Pulmonary artery endothelial cell (primary cell): ENCODE measurements at places on chromosomes 1 and 21. TPM values are rescaled to one million over a fixed set of nuclear protein-coding genes. Genes with fewer than 3 reads are reported as not detected.

HES4 gene
- 9.1 and 17.8 TPM in 2 replicates for total RNA-seq

FAM78B gene
- 0.13 and 0.49 TPM in 2 replicates for total RNA-seq

DCLRE1B gene
- total RNA-seq, result 3.4 and 3.9 TPM in 2 replicates

CELSR2 gene
- total RNA-seq, result 1.1 and 1.3 TPM in 2 replicates

CYP4Z1 gene
- not detected in 2 replicates for total RNA-seq

LIN28A gene
- not detected in 2 replicates for total RNA-seq

- no peak for DNase-seq
These were observed 50.6 kb downstream of the NDUFS5 start for GRCh38 chr1:39076799-39077148.

GRCh38 chr1:29312469-29313461, 76.4 kb downstream of the PTPRU start:
- DNase-seq, result no peak

- no peak for DNase-seq
These were observed 1031.5 kb upstream of the ADGRL2 start for GRCh38 chr1:80769208-80769750.

MAD2L2 gene
- 35.6 and 49.5 TPM in 2 replicates for total RNA-seq

DNA sequence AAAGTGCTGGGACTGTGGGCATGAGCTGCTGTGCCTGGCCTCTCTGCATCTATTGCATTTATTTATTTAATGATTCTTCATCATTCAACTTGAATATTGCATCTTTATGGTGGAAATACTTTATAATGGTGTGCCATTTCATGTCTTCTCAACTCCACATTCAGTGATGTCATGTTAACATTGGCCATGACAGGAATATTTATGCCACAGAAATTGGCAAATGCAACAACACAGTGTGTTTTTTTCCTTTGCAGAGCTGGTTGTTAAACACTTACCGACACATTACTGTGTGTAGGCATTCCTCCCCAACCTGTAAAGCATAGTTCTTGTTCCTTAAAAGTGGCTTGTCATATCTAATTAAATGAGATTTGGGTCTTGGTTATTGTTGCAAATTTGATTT, 57.4 kb upstream of the WDR26 start:
- no peak for DNase-seq

SLC45A1 gene
- total RNA-seq, result 0.78 and 1.2 TPM in 2 replicates

DNA sequence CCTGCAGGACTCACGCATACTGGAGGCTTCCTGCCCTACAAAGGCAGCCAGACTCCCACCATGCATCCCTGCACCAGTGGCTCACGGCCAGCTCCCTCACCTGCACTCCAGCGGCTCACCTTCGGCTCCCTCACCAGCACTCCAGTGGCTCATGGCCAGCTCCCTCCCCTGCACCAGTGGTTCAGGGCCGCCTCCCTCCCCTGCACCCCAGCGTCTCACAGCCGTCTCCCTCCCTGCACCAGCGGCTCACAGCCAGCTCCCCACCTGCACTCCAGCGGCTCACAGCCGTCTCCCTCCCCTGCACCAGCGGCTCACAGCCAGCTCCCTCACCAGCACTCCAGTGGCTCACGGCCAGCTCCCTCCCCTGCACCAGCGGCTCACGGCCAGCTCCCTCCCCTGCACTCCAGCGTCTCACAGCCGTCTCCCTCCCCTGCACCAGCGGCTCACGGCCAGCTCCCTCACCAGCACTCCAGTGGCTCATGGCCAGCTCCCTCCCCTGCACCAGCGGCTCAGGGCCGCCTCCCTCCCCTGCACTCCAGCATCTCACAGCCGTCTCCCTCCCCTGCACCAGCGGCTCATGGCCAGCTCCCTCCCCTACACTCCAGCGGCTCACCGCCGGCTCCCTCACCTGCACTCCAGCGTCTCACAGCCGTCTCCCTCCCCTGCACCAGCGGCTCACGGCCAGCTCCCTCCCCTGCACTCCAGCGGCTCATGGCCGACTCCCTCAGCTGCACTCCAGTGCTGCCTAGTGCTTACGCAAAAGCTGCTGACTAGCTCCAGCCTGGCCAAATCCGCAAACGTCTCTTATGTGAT, 324.5 kb downstream of the NPHP4 start:
- DNase-seq, result no peak

DNA sequence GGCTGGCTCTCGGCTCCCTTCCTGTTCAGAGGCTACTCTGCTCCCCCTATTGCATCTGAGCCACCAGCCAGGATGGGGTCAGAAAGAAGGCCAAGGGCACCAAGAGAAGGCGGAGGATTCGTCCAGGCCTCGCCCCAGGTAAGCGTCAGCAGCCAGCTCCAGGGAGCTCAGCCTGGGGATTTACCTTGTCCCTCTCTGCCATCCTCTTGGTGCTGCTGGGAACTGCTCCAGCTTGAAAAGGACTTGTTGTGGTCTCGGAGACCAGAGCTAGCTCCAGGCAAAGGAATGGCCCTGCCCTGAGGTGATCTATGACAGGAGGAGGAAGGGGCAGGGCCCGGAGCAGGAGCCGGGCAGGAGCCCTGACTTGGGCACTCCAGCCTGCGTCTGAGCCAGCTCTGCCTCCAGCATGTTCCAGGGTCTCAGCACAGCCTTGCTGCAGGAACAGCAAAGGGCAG, 113.7 kb upstream of the IFFO2 start:
- DNase-seq, result no peak

DNA sequence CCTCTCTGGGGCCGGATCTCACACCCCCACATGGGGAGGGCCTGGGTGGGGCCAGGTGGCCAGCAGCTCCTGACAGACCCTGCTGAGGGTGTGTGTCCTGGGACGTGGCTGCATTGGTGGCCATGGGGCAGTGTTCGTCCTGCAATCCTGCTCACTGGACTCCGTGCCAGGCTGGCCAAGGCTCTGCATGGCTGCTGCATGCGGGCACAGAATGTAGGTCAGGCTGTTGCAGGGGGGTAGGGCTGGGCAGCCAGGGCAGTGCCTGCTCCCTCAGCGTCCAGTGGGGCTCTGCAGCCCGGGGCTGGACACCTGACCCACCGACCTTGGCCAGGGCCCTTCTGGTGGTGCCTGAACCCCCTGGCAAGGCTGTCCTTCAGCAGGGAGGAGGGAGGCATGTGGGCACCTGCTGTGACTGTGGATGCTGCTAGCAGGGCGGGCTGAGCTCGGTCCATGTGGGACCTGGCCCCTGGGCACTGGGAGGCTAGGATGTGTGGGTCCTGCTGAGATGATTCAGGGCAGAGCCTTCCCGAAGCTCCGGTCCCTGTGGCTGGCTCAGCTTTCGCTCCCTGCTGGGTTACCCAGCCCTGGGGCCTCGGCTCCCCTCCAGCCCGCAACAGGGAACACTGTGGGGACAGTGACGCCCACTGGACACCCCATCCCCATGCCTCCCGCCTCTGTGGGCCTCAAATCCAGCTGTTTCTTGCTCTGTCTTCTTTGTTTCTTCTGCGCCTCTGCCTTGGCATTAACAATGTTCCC, 14.9 kb upstream of the PLCH2 start:
- no peak for DNase-seq

GRCh38 chr1:229058111-229058561, 212.8 kb upstream of the RAB4A start:
- no peak for DNase-seq

DNA sequence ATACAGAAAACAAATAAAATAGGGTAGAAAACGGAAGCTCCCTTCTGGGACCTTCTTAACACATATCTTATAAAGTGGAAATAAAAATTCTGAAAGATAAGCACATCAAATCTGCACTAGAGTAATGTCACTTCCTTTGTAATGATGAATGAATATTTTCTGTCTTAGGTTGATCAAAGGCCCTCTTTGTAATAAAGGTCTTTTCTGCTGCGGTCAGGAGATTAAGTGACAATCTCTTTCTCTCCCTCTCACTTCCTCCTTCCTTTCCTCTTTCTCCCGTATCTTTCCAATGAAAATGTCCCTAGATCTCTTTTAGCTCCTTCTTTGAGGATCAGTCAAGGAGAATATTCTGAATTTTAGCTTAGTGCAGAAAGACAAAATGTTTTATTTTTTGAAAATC, 33.8 kb downstream of the TMCO1 start:
- DNase-seq, result no peak

GRCh38 chr1:11989669-11990068, 9.4 kb downstream of the MFN2 start:
- no peak for DNase-seq

IVL gene
- under 0.01 TPM in 1 of 2 replicates, not detected in the other for total RNA-seq

GRCh38 chr1:241485145-241485544, 34.4 kb downstream of the FH start:
- DNase-seq, result no peak

GRCh38 chr1:5678759-5679158, 313.5 kb downstream of the NPHP4 start:
- DNase-seq, result no peak

- DNase-seq, result no peak
These were observed 30.1 kb upstream of the ARHGEF10L start for GRCh38 chr1:17509363-17509762.

OR2L5 gene
- total RNA-seq, result not detected in 2 replicates

- DNase-seq, result no peak
These were observed 83.5 kb downstream of the NPHP4 start for GRCh38 chr1:5908461-5909375.

TEX38 gene
- not detected in 2 replicates for total RNA-seq

GRCh38 chr1:198620951-198621824, 17.7 kb upstream of the PTPRC start:
- no peak for DNase-seq

DNA sequence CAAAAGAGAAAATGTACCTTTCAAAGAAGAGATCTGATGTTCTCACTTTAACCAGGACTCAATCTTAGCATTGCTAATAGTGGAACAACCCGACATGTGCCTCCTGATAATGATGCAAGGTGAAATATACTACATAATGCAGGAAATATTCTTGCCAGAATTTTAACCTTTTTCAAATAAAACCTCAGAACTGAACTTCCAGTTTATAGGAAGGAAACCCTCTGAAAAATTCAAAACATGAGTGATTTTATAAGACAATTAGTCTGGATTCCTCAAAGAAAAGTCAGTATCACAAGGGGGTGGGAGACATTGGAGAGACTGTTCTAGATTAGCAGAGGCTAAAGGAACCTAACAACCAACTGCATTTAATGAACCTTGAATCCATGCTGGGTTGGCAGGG, 18.1 kb downstream of the AHCYL1 start:
- no peak for DNase-seq

DNA sequence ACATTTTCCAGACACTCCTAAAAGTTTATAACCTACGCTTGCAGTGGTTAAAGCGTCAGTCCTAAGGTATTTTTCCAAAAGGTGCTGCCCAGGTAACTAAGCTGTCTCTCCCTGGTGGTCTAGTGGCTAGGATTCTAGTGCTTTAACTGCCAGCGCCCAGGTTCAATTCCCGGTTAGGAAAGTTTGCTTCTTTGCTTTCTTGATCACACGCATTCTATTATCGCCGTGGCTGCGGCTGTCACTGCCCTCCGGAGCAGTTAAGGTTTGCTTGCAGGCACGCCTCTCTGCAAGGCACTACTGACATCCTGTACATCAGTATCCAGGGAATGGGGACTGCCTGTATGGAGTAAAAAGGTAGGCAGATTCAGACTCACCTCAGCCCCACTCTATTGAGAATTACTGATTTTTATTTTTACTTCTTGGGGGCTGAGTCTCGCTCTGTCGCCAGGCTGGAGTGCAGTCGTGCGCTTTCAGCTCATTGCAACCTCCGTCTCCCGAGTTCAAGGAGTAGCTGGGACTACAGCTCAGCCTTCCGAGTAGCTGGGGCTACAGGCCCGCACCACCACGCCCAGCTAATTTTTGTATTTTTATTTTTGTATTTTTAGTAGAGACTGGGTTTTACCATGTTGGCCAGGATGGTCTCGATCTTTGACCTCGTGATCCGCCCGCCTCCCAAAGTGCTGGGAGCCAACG, 53.2 kb upstream of the CFAP126 start:
- DNase-seq, result no peak

MATN1 gene
- total RNA-seq, result not detected in 2 replicates

GRCh38 chr1:84772428-84772943, 82.2 kb upstream of the SSX2IP start:
- DNase-seq, result peak; percentile 13

GRCh38 chr1:174103766-174104165, 55.6 kb upstream of the RABGAP1L start:
- no peak for DNase-seq

GRCh38 chr1:163673759-163674151, 352.0 kb downstream of the NUF2 start:
- DNase-seq, result no peak

INTS11 gene
- total RNA-seq, result 72.4 and 76.0 TPM in 2 replicates

- DNase-seq, result no peak
These were observed 24.0 kb upstream of the CPT2 start for GRCh38 chr1:53172426-53173128.
